HFF-Myc (cell line): ENCODE measurements at places on chromosomes 16 and 17.

GRCh38 chr17:46732754-46733398 lies 85.6 kb downstream of the WNT3 start:
- DNase-seq, result no peak

- no peak for DNase-seq
These were observed 3.8 kb upstream of the NAT9 start for GRCh38 chr17:74779948-74780400.

- no peak for DNase-seq
These were observed 16.1 kb upstream of the CRHR1 start for GRCh38 chr17:45768000-45768399.

DNA sequence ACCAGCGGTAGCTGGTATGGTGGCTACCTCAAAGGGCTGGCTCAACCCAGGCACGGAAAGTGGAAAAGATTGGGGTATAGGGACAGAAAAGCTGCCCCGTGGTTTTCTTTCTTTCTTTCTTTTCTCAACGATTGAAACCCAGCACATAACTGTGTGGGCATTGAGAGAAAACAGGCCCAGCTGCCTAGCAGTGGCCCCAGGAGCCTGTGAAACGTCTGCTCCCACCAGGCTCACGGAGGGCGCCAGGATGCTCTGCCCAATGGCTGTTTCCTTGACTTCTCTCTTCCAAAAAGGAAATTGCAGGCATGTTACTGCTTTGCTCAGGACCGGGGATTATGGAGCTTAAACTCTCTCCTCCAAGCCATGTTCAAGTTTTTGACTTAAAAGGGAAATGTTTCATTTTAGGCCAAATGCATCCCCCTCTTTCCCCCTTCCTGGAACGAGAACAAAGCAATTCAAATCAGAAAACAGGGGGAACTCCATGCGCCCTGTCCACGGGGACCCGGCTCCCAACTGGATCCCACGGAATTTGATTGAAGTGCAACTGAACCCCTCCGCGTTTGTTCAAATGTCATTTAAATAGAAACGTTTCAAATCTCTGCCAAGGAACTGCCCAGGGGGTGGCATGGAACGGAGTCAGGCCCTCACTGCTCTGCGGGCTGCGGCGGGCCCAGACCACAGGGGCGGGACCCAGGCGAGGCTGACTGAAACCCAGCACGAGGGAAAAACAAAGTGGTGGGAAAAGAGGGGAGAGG lies 133.5 kb downstream of the RGS9 start:
- no peak for DNase-seq

DNA sequence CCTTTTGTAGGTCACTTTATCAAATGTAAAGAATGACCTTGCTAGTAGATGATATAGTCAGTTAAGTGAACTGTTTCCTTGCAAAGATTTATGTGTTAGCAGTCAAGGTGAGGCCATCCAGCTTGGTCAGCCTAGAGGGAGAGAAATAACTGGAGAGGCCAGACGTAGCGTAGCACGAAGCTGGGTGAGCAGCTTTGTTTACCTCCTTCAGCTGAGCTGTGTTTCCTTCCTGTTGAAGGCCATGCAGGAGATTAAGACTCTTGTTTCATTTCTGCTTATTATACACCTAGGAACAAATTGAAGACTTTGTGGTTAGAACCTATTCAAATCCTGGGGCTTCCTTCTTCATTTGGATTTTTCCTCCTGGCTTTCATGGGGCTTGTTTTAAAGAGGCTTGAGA lies 267.1 kb downstream of the PHKB start:
- no peak for DNase-seq

- DNase-seq, result peak; percentile 75
These were observed 2.4 kb downstream of the TANC2 start for GRCh38 chr17:62968445-62968923.

GRCh38 chr17:29870836-29871465 lies 59.1 kb downstream of the SSH2 start:
- no peak for DNase-seq

GRCh38 chr16:66262253-66263167 lies 104.0 kb upstream of the CDH5 start:
- no peak for DNase-seq

- no peak for DNase-seq
These were observed 558 bp upstream of the CHMP6 start for GRCh38 chr17:80990921-80991644.

GRCh38 chr16:47061204-47061603 lies 82.5 kb downstream of the NETO2 start:
- DNase-seq, result no peak

GRCh38 chr16:72727565-72727964 lies 320.4 kb downstream of the ZFHX3 start:
- DNase-seq, result no peak

DNA sequence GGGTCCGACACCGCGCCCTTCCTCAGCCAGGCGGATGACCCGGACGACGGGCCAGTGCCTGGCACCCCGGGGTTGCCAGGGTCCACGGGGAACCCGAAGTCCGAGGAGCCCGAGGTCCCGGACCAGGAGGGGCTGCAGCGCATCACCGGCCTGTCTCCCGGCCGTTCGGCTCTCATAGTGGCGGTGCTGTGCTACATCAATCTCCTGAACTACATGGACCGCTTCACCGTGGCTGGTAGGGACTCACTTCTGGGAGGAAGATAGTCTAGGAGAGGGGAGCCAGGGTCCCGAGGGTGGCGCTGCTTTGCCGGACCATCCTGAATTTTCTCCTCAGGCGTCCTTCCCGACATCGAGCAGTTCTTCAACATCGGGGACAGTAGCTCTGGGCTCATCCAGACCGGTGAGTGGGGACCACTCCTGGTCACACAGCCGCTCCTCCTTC lies 601 bp downstream of the SPNS1 start:
- no peak for DNase-seq

GRCh38 chr16:10266809-10267208 lies 84.6 kb upstream of the GRIN2A start:
- no peak for DNase-seq

DNA sequence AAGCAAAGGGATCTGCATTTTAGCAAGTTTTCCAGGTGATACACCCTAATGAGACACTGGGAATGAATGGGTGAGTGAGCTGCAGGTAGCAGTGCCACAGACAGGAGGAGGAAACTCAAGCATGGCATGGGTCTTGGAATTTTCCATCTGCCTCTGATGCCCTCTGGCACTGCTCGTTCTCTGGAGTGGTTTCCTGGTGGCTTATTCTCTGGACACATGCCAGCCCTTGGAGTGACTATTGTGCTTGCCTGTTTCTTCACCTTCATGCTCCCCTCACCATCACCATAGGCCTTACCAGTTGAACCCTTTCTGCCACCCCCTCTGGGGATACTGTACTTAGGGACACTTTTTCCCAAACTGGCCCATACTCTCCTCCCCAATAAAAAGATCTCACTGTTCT lies 1.6 kb downstream of the COASY start:
- DNase-seq, result no peak

DNA sequence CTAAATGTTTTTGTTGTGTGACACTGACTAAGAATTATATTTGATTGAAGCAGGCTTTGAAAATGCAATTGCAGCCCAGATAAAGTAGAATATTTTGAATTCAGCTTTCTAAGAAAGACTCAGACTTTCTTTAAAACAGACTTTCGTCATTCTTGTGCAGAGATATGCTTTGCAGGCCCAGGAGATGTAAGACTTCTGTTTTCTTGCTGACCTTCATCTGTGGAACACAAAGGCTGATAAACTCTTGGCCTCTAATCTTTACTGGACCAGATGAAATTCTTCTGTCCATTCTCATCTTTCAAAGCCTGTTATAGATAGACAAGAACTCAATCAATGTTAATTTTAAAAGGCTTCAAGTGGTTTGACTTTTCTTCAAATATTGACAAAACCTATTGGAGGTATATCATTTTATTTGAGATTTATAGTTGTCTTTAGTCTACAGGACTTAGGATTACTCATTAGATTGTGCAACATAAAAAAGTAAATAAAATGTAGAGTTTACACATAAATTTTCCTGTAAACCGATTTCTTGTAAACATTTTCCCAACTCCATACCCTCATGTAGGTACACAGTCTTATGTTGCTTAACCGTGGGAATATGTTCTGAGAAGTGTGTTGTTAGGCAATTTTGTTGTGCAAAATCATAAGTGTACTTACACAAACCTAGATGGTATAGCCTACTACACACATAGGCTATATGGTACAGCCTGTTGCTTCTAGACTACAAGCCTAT lies 94.2 kb downstream of the MAP2K4 start:
- no peak for DNase-seq

- DNase-seq, result peak; percentile 51
These were observed 24.0 kb downstream of the LIMD2 start for GRCh38 chr17:63675607-63676546.

DNA sequence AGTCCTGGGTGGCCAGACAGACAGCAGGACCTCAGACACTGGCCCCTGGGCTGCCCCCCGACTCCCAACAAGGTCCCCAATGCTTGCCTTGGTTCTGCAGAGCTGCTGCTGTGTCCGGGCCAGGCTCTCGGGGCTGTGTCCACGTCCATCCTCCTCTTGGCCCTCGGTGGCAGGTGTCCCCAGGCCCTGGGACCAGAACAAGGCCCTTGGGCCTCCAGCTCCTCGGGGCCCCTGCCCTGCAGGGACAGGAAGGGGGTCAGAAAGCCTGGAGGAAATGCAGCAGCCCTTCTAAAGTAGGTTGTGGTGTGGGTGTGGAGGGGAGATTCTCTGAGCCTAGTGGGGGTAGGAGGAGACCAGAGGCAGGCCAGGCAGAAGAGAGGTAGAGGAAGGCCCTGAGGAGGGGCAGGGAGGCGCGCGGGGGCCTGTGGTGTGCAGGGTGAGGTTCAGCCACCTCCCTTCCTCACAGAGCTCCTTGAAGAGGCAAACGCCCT lies 2.5 kb upstream of the AXIN1 start:
- no peak for DNase-seq

DNA sequence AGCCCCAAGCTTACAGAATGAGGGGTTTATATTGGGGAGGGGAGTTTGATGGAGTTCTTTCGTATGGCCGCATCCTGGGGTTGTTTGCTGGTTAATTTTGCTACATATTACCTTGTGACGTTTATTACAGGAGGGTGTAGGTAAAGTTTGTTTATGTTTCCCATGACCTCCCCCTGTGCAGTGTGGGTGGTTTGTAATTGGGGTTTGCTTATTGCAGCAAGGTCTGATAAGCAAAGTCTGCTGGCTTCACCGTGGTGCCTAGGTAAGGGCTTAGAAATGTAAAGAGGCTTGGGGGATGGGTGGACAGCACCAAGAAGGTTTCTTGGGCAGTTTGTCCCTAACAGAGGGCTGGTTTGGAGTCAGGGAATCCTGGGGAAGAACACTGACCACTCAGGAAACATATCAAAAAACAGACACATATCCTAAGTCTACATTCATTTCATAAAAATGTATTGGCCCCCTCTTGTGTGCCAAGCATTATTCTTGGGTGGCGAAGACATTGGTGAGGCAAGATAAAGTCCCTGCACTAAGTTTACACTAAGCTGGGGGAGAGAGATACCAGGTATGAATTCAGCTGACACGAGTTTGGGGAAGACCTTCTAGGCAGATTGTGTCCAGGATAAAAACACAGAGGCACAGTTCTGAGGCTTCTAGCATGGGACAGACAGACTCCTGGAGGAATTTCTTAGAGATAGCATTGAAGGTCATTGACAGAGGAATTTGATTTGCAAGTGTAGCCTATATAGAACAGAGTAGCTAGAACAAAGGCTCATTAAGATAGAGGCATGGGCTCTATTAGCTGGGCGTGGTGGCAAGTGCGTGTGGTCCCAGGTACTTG lies 9.5 kb downstream of the ZNF764 start:
- no peak for DNase-seq

DNA sequence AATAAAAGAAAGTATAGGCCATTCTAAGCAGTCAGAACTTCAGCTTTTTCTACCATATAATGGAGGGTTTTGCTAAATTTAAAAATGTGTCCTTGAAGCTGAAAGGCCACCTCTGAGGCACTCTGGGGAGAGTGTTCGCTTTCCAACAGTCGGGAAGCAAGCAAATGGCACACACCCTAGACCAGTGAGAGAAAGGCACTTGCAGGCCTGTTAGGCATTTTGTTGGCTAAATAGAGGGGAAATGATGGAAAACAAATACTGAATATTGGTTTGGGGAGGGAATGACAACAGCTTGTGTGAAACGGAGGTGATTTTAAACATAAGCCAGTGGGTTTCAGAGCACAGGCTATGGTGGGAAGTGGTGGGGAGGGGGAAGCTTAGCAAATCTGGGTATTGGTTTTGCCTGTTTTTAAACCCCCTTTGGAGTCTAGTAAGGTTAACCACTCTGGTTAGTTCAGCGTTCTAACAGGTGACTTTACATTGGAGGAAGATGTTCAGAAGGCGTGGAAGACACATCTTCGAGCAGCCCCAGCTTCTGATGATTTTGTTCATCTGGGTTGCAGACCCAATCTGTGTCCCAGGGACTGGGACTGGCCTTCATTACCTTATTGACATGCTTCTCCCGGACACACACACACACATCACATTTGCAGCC lies 90.5 kb downstream of the PRKCA start:
- DNase-seq, result no peak

DNA sequence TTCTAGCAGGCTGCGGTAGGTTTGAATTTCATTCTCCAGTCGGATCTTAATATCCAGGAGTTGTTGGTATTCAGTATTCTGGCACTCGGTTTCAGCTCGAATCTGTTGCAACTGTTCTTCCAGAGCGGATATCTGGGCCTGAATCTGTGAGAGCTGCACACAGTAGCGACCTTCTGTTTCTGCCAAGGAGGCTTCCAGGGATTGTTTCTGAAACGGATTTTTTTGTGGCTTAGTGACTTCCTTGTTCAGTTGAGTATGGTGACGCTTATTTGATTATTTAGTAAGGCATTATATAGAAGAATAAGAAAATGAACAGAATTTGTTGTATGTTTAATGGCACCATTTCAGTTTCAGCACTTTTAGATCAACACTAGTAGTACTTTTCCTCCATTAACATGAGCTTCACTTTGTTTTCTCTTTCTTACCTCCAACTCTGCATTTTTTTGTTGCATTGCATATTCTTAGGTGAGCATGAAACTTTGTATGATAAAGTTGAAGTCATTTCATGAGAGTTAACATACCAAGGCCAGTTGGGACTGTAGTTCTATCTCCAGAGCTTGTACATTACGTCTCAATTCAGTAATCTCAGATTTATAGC lies 2.8 kb downstream of the KRT10 start:
- DNase-seq, result no peak

GRCh38 chr16:81041696-81042095 lies 6.1 kb downstream of the ATMIN start:
- no peak for DNase-seq

- no peak for DNase-seq
These were observed 85.6 kb downstream of the FOXL1 start for GRCh38 chr16:86663685-86664521.

DNA sequence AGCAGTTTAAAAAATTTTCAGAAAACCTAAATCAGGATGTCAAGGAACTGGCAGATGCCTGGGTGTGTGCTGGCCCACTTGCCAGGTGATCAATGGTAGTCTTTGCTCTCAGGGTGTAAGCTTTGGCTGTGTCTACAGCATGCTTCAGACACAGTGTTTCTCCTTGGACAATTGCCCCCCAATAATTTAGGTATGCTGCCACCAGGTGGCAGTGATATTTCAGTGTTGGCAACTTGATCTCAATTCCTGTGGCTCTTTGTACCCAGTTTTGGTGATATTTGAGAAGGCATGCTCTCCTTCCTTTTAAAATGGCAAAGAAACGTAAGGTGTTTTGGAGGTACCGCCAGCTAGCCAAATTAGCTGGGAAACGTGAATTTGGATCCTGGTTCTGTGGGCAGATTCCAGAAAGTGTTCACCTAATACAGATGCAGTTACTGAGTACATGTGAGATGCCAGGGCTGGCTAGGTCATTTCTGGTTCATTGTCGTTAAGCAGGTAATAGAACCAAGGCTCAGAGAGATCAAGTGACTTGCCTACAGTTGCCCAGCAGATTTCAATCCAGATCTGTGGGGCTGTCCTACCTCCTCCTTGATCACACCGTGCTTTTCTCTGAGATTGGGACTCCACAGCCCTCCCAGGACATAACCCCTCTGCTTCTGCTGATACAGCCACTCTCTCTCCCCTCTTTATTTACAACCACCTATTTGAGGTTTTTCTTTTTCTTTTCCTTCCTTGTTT lies 155.6 kb upstream of the PLCG2 start:
- DNase-seq, result no peak
